ENCODE measurements at places on chromosomes 5 and 9.

- no peak for DNase-seq
These were observed 80.4 kb upstream of the ADAMTSL1 start for GRCh38 chr9:18393340-18394130.

DNA sequence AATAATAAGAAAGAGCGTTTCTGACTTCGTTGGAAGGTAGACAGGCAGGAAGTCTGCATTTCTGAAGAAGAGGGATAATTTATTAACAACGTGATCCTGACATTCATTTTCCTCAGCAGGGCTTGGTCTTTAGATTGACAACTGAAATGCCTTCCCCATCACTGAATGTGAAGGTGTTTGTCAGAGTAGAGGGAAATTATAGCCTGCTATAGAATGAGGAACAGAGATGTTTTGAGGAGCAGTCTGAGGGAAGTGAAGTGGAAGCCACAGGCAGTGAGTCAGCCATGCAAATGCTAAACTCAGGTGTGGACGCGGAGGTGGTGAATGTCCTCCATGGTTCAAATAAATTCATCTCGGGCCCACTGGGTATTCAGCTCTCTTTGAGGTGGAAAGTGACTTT lies 30.5 kb downstream of the C7 start:
- DNase-seq, result no peak

GRCh38 chr5:14326035-14326903 lies 183.1 kb downstream of the TRIO start:
- no peak for DNase-seq

DNA sequence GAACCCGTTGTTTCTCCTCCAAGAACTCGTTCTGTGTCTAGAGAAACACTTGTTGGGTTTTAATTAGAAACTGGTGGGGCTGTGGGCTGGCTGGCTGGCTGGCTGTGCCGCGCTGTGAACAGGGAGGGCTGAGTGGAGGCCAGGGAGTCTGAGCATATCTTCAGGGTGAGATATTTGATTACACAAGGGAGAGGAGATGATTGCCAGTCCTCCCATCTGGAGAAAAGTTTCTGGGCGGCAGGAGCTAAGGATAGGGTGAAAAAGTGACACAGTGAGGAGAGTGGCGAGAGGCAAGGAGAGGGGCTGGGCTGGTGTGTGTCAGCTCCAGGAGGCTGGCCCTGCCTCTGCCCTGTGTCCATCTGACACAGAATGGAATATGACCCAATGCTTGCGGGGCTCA lies 63.0 kb downstream of the GDNF start:
- no peak for DNase-seq

DNA sequence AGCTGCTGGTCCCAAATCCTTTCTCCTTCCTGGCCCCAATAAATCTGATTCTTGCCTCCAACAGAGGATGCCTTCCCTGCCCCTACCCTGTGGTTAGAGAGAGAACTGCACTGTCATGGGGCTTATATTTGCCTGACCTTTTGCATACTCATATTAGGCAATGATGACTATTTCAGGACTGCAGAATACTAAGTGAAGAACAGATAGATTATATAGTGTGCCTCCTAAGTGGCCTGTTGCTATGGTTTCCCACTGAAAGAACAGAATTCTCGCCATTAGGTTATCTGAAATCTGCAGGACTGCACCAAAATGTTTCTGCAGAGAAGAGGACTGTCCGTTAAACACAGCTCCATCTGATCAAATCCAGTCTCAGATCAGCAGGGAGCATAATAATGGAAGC lies 87.3 kb upstream of the CCNG1 start:
- no peak for DNase-seq

DNA sequence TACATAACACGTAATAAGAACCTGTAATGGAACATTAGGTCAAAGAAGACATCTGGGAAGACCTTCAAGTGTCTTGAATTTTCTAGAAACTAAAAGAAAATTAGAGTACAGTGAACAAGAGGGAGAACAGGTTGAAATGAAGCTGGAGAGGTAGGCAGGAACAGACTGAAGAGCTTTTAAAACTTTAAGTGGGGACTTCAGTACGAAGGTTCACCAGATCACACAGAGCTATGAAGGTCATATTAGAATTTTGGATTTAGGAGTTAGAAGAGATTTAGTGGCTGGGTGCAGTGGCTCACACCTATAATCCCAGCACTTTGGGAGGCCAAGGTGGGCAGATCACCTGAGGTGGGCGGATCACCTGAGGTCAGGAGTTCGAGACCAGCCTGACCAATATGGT lies 26.6 kb downstream of the MLANA start:
- DNase-seq, result no peak

- DNase-seq, result no peak
These were observed 3.7 kb downstream of the CDH6 start for GRCh38 chr5:31197183-31197582.

GRCh38 chr9:119044806-119045205 lies 324.4 kb downstream of the BRINP1 start:
- no peak for DNase-seq

GRCh38 chr5:178121391-178122276 lies 8.3 kb downstream of the N4BP3 start:
- DNase-seq, result peak; percentile 75

DNA sequence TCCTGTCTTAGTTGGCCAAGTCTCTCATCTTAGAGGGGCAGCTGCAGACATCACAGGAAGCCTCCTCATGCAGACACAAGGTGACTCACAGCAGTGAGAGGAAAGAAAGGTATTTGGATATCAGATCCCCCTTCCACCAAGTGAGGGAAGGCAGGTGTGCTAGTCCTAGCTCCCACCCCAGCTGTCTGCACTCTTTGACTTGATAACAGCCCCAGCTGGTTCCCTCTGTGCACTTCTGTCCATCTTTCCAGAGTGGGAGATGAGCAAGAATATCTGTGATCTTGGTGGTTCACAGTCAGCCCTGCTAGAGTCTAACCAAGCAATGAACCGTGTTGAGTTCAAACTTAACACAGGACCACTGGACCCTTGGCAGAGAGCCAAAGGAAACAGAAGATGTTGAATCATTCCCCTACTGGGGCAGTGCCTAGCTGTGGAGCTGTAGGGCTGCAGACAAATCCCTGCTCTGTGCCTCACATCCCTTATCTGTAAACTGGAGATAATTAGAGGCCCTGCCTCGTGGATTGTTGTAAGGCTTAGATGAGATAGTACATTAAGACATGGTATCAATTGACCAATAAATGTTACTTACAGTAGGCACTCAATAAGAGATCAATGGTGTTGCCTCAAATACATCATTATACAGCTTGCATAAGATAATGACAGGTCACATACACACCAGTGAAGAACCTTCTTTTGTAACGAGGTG lies 39.1 kb downstream of the SH3RF2 start:
- no peak for DNase-seq

GRCh38 chr9:89655056-89655989 lies 50.5 kb downstream of the GADD45G start:
- DNase-seq, result no peak

DNA sequence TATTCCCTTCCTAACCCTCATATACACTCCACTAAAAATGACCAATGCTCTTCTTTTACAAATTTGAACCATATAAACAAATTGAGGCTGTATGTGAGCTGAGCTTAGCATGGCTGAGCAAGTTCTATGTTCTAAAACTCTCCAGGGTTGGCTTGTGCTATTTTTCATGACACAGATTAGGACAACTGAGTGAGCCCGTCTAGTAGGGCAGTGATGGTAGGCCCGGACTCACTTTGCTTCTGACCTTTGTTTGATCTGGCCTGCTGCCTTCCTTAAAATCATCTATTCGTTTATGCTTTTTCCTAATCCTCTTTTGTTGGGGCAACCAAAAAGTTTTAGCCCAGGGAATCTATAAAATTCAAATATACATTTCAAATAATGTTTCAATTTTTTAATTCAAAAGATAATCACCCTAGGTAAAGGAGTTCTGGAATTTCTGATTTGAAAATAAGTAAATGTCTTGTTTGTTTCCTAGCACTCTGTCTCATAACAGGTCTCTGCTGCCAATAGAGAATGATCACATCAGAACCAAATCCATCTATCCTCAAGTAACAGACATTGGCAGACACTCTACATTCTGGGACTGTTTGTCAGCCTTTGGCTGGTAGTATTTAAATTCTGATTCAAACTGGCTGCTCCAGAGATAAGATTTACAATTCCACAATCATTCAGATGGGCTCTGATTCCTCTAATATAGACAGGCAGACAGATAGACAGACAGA lies 217.0 kb upstream of the TARS1 start:
- no peak for DNase-seq

DNA sequence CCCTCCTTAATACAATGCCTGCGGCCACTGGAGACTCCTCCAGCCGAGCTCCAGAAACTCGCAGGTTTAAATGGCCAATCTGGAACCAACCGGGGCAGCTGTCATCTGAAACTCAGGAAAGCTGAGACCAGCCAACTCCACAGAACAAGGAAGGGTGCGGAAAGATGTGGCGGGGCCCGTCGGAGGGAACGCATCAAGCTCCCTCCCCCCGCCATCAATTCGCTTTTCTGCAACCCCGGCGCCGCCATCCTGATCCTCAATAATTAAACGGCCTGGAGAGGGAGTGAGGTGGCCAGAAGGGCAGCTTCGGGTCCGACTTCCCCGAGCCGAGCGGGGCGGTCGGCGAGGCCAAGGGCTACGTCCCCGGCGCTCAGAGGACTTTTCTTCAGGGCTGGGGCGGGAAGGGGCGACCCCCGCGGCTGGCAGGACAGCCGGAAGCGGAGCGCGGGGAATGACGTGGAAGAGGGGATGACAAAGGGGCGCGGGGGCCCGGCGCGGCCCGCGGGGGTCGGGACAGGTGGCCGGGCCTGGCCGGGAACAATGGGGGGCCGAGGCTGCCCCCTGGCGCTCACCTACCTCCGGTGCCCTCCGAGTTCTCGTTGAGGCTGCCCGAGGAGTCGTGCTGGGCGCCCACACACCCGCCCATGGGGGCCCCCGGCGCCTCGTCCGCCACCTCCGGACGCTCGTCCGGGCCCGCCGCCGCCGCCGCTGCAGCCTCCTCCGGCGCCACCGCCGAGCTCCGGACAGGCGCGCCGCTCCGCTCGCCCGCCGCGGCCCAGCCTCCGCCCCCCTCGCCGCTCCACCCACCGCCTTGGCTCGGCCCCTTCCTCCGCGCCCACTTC lies at the start of gene UBTD2:
Gene UBTD2, minus strand, starts transcription at position 745 of the 842 bp plus-strand sequence. Its CDS starts 99 bp downstream, at position 646.
- DNase-seq, result peak; percentile 92

DNA sequence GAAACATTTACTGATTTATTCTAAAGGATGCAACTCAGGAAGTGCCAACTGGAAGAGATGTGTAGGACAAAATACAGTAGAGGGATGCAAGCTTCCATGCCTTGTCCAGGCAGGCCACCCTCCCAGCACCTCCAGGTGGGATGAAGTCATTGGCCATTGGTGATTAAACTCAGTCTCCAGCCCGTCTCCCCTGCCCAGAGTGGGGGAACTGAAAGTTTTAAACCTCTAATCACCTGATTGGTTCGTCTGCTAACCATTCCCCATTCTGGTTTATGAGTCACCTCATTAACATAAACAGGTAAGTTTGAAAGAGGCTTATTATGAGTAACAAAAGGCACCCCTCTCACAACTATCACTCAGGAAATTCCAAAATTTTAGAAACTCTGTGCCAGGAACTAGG lies 8.1 kb downstream of the TNFAIP8 start:
- DNase-seq, result no peak

DNA sequence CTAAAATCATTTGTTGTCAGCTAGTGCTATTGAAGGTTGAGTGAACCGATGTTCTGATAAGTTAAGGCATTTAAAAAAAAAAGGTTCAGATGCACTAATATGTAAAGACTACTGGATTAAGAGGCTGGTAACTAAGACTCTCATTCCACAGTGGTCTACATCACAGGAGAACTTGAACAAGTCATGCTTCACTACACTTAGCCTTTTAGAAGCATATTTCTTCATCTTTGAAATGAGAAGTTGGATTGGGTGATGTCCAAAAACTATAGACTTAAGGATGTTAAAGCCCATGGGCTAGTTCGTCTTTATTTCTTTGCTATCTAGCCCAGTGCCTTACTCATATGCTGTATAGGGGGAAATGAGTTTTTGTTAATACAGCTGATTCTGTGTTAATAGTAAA lies 107.2 kb downstream of the NDUFS4 start:
- DNase-seq, result no peak

- no peak for DNase-seq
These were observed 9.7 kb downstream of the FNIP1 start for GRCh38 chr5:131786900-131787692.

DNA sequence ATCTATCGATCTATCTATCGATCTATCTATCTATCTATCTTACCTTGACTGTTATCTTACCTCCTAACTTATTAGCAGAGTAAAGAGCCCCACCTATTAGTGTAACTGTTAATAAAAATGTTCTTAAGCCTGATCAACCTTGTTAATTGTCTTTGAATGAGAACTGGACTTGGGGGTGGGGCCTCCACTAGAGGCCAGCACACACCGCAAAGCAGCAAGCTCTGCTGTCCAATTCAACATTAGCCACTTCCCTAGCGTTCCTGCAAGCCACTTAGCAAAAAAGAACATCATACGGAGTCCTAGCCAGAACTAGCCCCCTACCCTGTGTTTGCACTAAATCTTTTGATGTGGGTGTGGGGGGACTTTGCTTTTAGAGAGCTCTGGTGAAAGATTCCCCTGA lies 515.8 kb downstream of the KDM4C start:
- DNase-seq, result peak; percentile 48

DNA sequence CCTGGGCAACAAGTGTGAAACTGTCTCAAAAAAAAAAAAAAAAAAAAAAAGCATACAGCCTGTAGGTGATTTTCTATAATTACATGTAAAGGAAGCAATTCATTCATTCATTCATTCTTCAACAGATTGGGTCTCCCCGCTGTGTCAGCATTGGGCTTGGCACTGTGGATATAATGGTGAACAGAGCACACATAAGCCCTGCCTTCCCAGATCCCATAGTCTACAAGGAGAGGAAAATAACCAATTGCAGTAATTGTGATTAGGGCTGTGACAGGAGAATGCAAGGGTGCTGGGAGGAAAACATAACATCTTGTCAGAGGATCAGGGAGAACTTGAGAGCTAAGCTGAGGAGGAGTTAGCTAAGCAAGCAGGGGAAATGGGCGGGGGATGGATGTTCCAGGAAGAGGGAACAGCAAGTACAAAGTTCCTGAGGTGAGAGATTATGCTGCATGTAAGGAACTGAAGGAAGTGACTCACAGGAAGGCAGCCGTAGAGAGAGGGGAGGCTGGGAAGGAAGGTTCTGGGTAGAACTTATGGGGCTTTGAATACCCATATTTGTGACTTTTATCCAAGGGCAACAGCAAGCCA lies 24.0 kb upstream of the KLF9 start:
- DNase-seq, result peak; percentile 65

DNA sequence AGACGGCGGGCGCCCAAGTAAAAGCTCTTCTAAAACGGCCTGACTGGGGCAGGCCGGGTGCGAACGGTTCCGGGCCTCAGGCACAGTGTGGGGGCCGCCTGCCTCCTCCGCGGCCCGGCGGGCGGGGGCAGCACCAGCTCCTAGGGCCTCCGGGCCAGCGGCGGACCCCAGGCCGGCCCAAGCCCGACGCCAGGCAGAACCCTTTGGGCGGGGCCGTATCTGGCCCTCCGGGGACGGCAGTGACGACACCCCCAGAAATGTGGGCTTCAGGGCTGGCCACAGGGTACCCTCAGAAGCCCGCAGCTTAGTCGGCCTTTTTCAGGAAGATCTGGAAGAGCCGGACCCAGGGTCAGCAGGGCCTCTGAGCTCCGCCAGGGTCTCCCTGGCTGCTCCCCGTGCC lies 4.0 kb downstream of the LTC4S start:
- no peak for DNase-seq

- DNase-seq, result no peak
These were observed 347.8 kb upstream of the RGMB start for GRCh38 chr5:98425640-98426039.
